ENCODE measurements at places on chromosomes 2 and 18. TPM values are rescaled to one million over a fixed set of nuclear protein-coding genes. Genes with fewer than 3 reads are reported as not detected.

DNA sequence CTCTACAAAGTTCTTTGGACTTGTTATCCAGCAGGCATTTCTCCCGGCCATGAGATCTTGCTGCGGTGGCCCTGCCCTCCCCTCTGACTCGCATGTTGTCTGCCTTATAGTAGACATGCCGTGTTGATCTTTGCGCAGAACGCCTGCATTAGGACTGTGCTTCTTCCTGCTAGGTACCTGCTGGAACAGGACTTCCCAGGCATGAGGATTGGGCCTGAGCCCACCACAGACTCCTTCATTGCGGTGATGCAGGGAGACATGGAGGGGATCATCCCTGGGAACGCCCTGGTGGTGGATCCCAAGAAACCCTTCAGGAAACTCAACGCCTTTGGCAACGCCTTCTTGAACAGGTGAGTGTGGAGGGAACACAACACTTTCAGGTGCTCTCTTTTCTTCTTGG, 10.1 kb downstream of the EHD3 start:
- no peak for DNase-seq

GRCh38 chr2:206797376-206797775, 32.0 kb downstream of the FASTKD2 start:
- DNase-seq = no peak

Gene REL
- polyA plus RNA-seq = 3.5 TPM

- no peak for DNase-seq
Observed at GRCh38 chr2:84129018-84129417, 330.1 kb downstream of the SUCLG1 start.

DNA sequence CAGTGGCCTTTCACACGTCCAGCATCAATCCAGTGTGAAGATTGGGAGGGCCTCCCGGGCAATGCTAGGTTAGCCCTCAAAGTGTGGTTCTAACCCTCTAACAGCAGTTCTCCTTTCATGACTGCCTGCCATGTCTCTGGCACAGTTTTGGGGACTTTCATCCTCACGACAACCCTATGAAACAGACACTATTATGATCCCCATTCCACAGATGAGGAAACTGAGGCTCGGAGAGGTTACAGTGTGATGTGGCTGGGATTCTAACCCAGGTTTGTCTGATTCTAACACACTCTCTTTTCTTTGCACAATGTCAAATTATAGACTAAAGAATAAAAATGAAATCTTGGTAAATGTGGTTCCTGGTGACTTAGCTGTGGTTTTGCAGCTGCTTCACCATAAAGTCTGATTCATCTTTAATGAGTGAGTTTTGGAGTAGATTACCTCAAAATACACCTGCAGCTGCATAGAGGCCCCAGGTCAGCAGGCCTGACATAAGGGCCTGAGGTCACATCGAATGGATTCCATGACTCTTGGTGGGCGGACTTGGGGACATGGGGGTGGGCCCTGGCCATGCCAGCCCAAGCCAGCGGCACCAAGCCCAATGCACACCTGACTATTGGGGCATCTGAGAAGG, 214.4 kb downstream of the GLI2 start:
- no peak for DNase-seq

Gene RFTN2
- polyA plus RNA-seq = 5.0 TPM

DNA sequence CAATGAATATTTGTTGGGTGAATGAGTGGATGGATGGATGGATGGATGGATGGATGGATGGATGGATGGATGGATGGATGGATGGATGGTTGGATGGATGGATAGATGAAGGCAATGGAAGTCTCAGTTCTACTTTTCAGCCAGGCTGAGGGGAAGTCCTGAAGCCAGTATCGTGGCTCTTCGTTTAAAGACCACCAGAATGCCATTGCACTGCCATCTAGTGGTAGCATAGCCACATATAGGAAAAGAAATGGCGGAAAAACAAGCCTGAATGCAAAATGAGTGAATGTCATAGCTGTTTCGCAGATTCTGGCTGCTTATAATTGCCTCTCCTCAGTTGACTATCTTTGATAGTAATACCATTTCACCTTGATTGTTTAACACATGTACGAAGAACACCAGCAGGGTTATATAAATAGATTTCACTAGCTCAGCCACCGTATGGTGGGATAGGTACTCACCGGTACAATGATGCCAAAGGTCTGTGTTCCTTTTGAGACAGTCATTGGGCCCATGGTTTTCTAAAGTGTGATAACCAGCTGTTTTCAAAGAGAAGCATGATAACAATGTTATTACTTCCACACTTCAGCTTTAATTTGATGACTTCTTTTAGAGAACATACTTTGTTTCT, 62.3 kb upstream of the GREB1L start:
- DNase-seq = peak; percentile 50

- no peak for DNase-seq
Observed at GRCh38 chr2:127047054-127047453, 59.9 kb downstream of the BIN1 start.

Gene SPATA3
- polyA plus RNA-seq = not detected

DNA sequence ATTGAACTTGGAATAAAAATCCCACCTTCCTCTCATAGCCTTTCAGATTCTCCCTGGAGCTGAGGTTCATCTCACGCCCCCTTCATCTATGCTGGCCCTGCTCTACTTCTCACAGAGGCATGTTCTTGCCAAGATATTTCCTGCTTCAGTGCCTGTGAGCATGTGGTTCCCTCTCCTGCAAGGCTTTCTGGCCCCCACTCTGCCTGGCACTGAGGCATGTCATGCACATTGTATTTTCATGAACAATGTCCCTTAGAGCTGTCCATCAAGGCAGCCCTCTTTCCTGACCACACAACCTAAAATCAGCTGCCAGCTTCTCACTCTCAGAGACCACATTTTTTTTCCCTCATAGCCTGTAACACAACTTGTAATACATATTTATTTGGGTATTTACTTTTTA, 18.0 kb upstream of the HK2 start:
- DNase-seq = no peak

DNA sequence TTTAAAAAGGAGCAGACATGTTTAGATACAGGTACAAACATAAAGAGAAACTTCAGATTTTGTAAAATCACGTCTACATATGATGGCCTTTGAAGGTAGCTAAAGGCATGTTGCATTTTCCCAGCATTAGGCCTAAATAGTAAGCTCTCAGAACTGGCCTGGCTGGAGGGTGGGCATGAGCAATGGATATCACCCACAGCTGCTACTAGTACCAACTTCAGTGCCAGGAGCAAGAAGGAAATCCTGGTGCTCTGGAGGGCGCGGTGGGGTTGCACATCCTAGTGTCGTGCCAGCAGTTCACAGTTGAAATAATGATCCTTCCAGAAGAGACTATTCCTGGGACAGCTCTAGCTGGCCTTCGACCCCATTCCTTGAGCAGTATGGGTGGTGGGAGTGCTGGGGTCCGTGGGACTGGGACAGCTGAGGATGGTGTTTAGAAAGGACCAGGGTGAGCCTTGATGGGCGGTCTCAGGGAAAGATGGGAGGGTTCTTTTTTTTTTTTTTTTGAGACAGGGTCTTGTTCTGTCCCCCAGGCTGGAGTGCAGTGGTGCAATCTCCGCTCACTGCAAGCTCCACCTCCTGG, 4.9 kb downstream of the DES start:
- DNase-seq = no peak

- no peak for DNase-seq
Observed at GRCh38 chr18:43004421-43004820, 111.1 kb downstream of the RIT2 start.

DNA sequence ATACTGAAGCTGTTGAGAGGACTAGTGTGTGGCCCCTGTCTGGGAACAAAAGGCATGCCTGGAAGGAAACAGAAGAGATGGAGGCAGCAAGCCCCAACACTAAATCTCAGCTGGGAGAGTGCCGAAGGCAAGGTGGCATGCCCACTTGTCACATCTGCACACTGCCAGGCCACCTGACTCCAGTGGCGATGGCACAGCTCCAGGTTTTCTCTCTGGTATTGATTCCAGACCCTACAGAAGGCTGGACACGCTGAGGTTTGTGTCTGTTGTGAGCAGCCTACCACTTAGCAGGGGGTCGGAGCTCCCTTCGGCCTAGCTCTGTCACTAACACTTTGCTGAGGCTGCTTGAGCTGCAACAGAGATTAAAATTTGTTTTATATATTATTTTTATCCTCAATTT, 307.3 kb downstream of the TDRD15 start:
- no peak for DNase-seq

DNA sequence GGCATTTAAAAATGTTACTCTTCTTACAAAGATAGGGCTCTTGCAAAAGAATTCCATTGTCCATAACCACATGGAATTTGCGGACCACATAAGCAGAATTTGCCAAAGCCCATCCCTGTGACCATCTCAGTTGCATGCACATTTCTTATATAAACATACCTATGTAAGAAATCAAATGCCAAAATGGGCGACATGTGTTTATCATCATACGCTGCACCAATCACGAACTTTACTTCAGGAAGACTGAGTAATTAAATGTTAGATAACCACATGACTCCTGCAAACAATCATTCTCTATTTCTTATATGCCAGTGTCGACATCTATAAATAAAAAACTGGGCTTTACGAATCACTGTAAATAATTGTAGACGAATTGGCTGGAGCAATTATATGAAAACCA, 186.1 kb upstream of the RBMS1 start:
- DNase-seq = no peak

- DNase-seq = no peak
Observed at GRCh38 chr2:223805008-223805407, 32.4 kb downstream of the AP1S3 start.

GRCh38 chr2:43217228-43218154, 8.9 kb downstream of the ZFP36L2 start:
- no peak for DNase-seq

Gene NEB
- 0.84 TPM for polyA plus RNA-seq

GRCh38 chr2:39708003-39708402, 42.3 kb downstream of the TMEM178A start:
- DNase-seq = no peak

GRCh38 chr2:175577368-175577970, 396.0 kb upstream of the ATP5MC3 start:
- DNase-seq = no peak

DNA sequence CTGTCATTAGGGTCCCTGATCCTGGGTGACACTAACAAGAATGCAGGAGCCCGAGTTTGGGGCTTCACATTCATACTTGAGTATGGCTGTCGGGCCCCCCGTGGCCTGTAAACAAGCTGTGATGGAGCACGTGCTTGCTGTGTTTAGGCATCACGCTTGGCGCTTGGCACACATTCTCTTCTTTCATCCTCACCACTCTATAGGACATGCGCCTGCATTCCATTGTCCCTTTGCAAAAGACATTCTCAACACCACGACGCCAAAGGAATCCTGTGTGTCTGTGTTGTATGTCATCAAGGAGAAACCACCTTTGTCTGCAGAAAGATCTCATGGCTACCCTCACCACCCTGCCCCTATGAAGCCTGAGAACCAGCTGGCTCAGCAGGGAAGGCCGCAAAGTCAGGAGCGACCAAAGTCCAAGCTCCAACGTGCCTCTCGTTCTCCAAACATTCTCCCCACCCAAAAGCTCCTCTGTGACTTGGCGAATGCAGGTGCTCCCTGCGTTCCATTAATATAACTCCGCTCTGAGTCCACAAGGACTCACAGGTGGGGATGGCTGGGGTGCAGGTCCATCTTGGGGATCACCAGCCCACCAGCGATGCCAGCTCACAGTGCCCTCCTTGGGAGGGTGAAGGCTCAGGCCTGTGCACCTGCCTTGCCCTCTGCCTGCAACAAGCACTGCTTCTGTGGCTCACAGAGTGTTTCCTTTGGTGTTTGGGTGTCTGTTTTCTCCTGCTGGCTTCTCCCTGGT, 6.2 kb upstream of the PER2 start:
- DNase-seq = no peak

- DNase-seq = no peak
Observed at GRCh38 chr2:35822716-35823115, 532.9 kb upstream of the CRIM1 start.

Gene HOXD9
- polyA plus RNA-seq = 1.9 TPM

DNA sequence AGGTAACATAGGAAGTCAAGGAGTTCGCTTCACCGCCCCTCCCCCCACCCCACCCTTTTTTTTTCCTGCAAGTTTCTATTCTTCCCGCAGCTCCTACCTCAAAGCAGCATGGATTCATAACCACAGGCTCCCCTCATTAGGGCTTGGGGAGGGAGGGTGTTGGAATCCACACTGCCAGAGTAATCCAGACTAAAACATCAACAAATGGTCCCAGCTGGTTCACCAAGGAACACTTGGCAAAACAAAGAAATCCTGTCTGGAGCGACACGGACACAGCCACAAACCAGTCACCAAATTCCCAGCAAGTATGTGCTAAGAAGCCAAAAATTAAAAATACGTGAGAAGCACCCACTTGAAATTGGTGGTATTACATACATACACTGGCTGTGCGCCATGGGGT, 106.9 kb upstream of the PPP1CB start:
- no peak for DNase-seq

- no peak for DNase-seq
Observed at GRCh38 chr18:34330308-34330707, 105.6 kb upstream of the NOL4 start.
